Pancreas (tissue), 10 donors: ENCODE measurements at places on chromosomes 5 and 9. TPM values are rescaled to one million over a fixed set of nuclear protein-coding genes. Genes with fewer than 3 reads are reported as not detected.

DNA sequence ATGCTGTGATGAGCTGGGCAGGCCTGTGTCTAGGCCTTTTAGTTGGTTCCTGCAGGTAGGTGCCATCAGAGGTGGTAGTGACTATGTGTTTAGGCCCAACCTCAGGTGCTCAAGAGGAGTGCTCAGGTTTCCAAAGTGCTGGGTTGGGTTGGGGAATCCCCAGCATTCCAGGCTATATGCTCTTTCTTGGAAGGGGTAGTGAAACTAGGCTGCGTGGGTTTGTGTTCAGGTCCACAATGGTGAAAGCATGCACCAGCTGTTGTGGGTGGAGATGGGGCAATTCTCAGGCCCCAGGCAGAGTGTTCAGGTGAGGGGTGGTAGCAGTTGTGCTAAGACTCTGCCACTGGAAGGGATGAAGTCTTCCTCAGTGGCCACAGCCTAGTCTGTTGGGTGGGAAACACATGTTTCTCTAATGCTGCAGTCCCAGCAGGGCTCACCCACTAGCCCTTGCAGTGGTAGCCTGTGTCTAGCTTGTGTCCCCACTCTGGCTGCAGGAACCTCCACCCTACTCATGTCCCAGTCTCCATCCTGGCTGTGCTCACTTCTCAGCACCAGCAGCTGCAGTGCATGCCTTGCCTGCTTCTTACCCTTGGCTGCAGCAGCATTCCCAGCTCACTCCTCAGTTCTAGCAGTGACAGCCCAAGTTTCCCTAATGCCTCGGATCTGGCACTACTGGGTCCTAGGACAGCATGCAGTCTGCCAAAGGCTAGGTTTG is 78.9 kb downstream of the FAM170A start:
- H3K27me3 ChIP-seq = no peaks in the 10 kb centered on the region
- H3K4me3 ChIP-seq = no peak overlapping the region
- DNase-seq = peak; percentile 19
- H3K36me3 ChIP-seq = no peaks in the 10 kb centered on the region
- H3K27ac ChIP-seq = no peak overlapping the region

TSC1 gene
- total RNA-seq = 17.6 TPM

DNA sequence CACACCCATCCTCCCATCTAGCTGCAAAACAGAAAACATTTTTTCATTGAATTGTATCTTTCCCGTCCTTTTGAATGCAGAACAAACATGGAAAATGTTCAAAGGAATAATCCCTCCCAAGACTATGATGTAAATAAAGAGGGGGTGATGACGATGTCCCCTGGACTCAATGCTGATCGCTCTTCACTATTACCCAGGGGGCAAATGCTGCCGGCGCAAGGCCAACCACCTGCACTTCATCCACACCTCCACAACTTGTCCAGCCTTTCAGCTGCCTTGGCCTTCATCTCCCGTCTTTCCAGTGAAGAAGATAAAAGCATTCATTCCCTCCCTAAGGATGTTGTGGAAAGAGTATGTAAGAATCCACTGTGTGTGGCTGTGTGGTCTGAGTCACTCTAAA is 240.3 kb downstream of the AGTPBP1 start:
- H3K27ac ChIP-seq = no peak overlapping the region
- no peak overlapping the region for H3K4me3 ChIP-seq
- H3K36me3 ChIP-seq = no peaks in the 10 kb centered on the region
- no peaks in the 10 kb centered on the region for H3K4me1 ChIP-seq
- H3K27me3 ChIP-seq = peaks cover 3% of the 10 kb centered on the region

DNA sequence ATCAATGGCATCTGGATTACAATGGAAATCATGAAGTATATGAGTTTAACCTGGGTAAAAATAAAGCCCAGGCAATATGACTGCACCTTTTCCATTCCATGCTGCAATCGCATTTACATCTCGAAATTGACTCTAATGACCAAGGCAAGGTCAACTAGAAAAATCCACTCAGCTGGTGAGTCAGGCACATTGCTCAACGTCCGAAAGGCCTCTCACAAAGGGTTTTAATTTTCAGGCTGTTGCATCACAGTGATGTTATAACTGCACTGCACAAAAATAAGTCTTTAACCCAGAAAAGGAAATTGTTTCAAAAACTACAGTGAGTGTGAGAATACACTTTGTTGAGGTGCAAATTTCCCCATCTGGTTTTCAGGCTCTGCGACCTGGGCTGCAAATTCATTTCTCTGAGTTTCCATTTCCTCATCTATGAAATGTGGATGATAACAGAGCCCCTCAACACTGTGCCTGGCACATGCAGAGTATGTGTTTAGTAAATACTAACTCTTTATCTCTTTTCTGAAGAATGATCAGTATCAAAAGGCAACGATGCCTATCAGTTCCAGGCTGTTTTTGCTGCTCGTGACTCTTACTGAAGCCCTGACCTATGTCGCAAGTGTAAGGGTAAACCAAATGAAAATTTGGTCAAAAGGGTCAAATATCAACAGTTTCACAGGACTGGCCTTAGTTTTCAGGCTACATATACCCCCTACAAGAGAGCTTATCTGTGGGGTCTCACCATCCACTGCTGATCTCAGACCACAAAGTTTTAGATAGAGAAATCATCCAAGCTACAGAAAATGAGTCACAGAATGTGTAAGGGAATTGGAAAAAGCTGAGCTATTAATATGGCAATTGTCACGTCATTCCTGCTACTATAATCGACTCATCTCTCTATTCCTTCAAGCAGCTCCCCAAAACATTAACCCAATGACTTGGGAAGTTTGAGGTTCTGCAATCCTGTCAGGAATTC is 4.1 kb downstream of the NFIL3 start:
- H3K36me3 ChIP-seq = no peaks in the 10 kb centered on the region
- peaks cover 48% of the 10 kb centered on the region for H3K4me1 ChIP-seq
- no peaks in the 10 kb centered on the region for H3K27me3 ChIP-seq
- DNase-seq = no peak

- no peaks in the 10 kb centered on the region for H3K36me3 ChIP-seq
- no peak for DNase-seq
- no peaks in the 10 kb centered on the region for H3K4me1 ChIP-seq
- H3K4me3 ChIP-seq = no peak overlapping the region
- no peaks in the 10 kb centered on the region for H3K27me3 ChIP-seq
- no peak overlapping the region for H3K27ac ChIP-seq
These were observed 158.9 kb downstream of the APBA1 start for GRCh38 chr9:69513141-69513820.

NFIL3 gene
- total RNA-seq = 6.0 TPM

C9orf153 gene
- total RNA-seq = not detected

GRCh38 chr5:109516390-109516789 is 106.6 kb upstream of the PJA2 start:
- no peaks in the 10 kb centered on the region for H3K27me3 ChIP-seq
- DNase-seq = no peak
- H3K27ac ChIP-seq = no peak overlapping the region
- no peak overlapping the region for H3K4me3 ChIP-seq

HTR4 gene
- not detected for total RNA-seq

DNA sequence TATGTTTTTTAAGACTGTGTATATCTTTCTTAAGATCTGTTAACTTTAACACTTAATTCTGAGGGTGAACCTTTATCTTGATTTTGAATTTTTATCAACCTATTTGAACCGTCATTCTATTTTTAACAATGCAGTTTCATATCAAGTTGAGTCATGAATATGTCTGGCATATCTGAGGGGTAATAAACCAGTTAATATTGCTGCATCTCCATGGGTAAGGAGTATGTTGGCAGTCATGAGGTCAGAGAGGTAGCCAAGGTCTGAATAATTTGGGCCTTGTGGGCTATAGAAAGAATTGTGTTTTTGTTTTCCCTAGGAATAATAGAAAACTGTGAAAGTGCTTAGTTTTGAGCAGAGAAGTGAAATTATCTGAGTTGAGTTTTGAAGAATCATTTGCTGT is 419.0 kb downstream of the PLK2 start:
- no peaks in the 10 kb centered on the region for H3K4me1 ChIP-seq
- H3K27ac ChIP-seq = no peak overlapping the region
- no peak for DNase-seq
- no peaks in the 10 kb centered on the region for H3K36me3 ChIP-seq
- H3K4me3 ChIP-seq = no peak overlapping the region

DNA sequence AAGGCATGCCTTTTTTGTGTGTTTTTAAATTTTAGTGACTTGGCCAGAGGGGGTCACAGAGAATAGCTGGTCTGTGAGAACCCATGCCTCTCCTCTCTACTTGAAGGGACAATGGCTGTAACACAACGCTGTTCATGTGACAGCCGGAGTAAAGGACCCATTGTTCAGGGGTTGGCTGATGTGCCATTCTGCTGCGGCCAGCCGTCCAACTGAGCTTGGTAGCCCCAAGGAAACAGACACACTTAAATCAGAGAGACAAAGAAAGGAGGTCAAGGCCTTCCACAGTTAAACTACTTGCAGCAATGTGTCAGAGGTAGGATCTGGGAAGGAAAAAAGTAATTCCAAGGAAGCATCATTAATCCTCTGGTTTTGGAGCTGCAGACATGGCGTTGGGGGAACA is 8.1 kb downstream of the MEGF10 start:
- no peaks in the 10 kb centered on the region for H3K27me3 ChIP-seq
- H3K4me3 ChIP-seq = no peak overlapping the region
- H3K4me1 ChIP-seq = no peaks in the 10 kb centered on the region
- no peak overlapping the region for H3K27ac ChIP-seq

- DNase-seq = no peak
- no peaks in the 10 kb centered on the region for H3K36me3 ChIP-seq
- H3K27me3 ChIP-seq = no peaks in the 10 kb centered on the region
These were observed 580.8 kb downstream of the BNC2 start for GRCh38 chr9:16289639-16290038.
